ENCODE measurements at places on chromosomes 4 and X. TPM values are rescaled to one million over a fixed set of nuclear protein-coding genes. Genes with fewer than 3 reads are reported as not detected.

GPR173 gene
- total RNA-seq: 12.6 TPM

DNA sequence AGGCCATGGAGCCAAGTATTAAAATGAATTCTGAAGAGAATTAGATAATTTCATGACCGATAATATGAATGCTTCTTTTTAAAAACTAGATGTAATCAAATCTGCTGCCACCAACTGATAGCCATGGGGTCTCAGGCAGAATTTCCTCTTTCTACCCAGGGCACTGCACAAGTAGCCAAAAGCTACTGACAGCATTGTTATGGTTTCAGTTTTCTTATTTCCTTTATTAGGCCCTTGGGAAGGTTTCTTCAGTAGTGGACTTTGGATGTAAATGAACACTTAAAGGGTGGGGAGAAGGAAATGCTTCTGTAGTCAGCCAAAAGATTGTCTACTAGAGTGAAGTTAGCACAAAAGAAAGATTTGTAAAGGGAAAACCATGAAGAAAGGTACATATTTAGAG lies 686.0 kb downstream of the ADGRL3 start:
- DNase-seq: no peak
- H3K36me3 ChIP-seq: no peaks in the 10 kb centered on the region
- H3K27me3 ChIP-seq: peaks cover 2% of the 10 kb centered on the region
- H3K27ac ChIP-seq: no peak overlapping the region
- peak overlapping the region; percentile 6 for H3K4me3 ChIP-seq

GRCh38 chr4:183398298-183399125 lies 45.9 kb upstream of the CDKN2AIP start:
- peaks cover 9% of the 10 kb centered on the region for H3K4me1 ChIP-seq
- peak overlapping the region; percentile 67 for H3K27ac ChIP-seq
- H3K4me3 ChIP-seq: peak overlapping the region; percentile 83
- no peak for DNase-seq

GPR119 gene
- not detected for total RNA-seq

ZNF157 gene
- total RNA-seq: 0.16 TPM

SMR3B gene
- not detected for total RNA-seq

DNA sequence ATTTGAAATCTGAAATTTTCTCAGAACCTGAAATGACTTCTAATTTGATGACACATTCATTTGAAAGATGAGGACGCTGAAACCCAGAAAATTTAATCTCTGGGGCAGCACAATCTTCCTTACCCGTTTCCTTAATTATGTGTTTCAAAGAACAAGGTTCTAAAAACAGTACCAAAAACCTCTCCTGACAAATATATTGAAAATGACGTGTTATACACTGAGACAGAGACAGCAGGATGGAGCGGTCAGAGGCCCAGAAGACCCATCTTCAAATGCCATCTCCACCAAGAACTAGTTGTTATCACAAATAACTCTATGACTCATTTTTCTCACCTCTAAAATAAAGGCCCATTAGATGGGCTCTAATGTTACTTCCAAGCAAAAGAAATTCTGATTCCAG lies 177.3 kb downstream of the NSUN7 start:
- DNase-seq: no peak
- H3K27ac ChIP-seq: no peak overlapping the region
- peaks cover 3% of the 10 kb centered on the region for H3K36me3 ChIP-seq
- H3K4me1 ChIP-seq: peaks cover 5% of the 10 kb centered on the region
- H3K27me3 ChIP-seq: no peaks in the 10 kb centered on the region
- H3K4me3 ChIP-seq: no peak overlapping the region

- H3K4me1 ChIP-seq: peaks cover 7% of the 10 kb centered on the region
- H3K27me3 ChIP-seq: peaks cover 13% of the 10 kb centered on the region
- H3K4me3 ChIP-seq: no peak overlapping the region
- no peak for DNase-seq
- H3K36me3 ChIP-seq: no peaks in the 10 kb centered on the region
Observed at GRCh38 chr4:83605210-83605609, 69.3 kb downstream of the GPAT3 start.

ANXA10 gene
- not detected for total RNA-seq

- DNase-seq: no peak
- H3K4me3 ChIP-seq: no peak overlapping the region
- no peaks in the 10 kb centered on the region for H3K36me3 ChIP-seq
- H3K4me1 ChIP-seq: no peaks in the 10 kb centered on the region
- H3K27ac ChIP-seq: no peak overlapping the region
Observed at GRCh38 chrX:111010111-111010510, 85.9 kb upstream of the PAK3 start.

DNA sequence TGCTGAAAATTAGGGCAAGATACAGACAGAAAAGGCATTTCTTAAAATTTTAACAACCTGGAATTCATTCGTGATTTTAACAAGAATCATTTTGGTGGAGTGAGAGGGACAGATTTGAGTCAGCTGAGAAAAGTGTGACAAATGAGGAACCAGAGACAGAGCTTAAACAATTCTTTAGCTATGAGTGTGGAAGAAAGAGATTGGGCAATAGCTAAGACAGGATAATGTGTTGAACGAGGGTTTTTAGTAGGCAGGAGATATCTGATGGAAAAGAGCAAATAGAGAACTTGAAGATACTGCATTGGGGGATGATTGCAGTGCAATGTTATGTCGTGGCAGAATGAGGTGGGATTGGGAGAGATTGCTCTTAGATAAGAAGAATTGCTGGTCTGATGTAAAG lies 164.2 kb upstream of the SPRY1 start:
- no peak overlapping the region for H3K27ac ChIP-seq
- DNase-seq: no peak
- H3K36me3 ChIP-seq: peaks cover 3% of the 10 kb centered on the region
- no peaks in the 10 kb centered on the region for H3K27me3 ChIP-seq
- no peak overlapping the region for H3K4me3 ChIP-seq
- peaks cover 41% of the 10 kb centered on the region for H3K4me1 ChIP-seq

ITM2A gene
- not detected for total RNA-seq

GRCh38 chr4:37561803-37562207 lies 124.4 kb downstream of the RELL1 start:
- no peak overlapping the region for H3K4me3 ChIP-seq
- H3K27ac ChIP-seq: no peak overlapping the region
- no peaks in the 10 kb centered on the region for H3K4me1 ChIP-seq

UGT2B11 gene
- not detected for total RNA-seq

DNA sequence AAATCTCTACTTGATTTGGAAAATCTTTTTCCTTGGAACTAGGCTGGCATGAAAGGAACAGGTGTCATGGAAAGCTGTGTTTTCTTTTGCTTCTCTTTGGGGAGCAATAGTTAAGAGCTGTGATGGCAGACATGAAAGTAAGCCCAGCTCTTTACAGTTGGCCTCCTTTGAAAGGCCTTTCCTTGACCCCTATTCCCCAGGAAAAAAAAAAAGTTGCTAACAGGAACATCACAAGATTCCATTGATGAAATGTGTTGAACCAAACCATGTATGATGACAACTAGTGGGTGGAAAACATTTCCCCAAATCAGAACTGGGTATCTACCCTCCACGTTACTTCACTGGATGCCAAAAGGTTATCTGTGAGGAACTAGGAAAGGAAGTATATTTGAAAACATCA lies 190.7 kb upstream of the RPL34 start:
- H3K27me3 ChIP-seq: no peaks in the 10 kb centered on the region
- H3K27ac ChIP-seq: no peak overlapping the region

ATP1B4 gene
- not detected for total RNA-seq

FDCSP gene
- not detected for total RNA-seq

DNA sequence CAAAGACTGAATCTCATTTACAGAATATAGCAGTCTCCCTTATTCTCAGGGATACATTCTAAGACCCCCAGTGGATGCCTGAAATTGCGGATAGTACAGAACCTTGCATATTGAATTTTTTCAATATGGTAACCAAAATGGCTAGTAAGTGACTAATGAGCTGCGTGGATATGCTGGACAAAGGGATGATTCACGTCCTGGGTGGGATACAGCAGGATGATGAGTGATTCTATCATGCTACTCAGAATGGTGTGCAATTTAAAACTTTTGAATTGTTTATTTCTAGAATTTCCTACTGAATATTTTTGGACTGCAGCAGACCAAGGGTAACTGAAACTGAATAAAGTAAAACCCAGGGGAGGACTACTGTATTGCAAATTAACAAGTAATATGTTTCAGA lies 66.7 kb downstream of the STAG2 start:
- H3K4me1 ChIP-seq: peaks cover 3% of the 10 kb centered on the region
- no peaks in the 10 kb centered on the region for H3K36me3 ChIP-seq
- no peaks in the 10 kb centered on the region for H3K27me3 ChIP-seq
- no peak for DNase-seq
- no peak overlapping the region for H3K4me3 ChIP-seq

GRCh38 chrX:34961662-34962061 lies 19.1 kb downstream of the FAM47B start:
- no peak for DNase-seq
- H3K27ac ChIP-seq: no peak overlapping the region
- no peak overlapping the region for H3K4me3 ChIP-seq

ADGRG4 gene
- total RNA-seq: 0.16 TPM

STOX2 gene
- 0.19 TPM for total RNA-seq

GRCh38 chrX:124917011-124917410 lies 402.7 kb upstream of the TEX13C start:
- H3K36me3 ChIP-seq: no peaks in the 10 kb centered on the region
- DNase-seq: no peak
- no peaks in the 10 kb centered on the region for H3K4me1 ChIP-seq
- no peak overlapping the region for H3K4me3 ChIP-seq
- H3K27ac ChIP-seq: no peak overlapping the region
- peaks cover 2% of the 10 kb centered on the region for H3K27me3 ChIP-seq

CPLX1 gene
- total RNA-seq: not detected

PABPC1L2B gene
- total RNA-seq: not detected

GRCh38 chr4:146049802-146050201 lies 111.2 kb upstream of the ZNF827 start:
- no peaks in the 10 kb centered on the region for H3K27me3 ChIP-seq
- H3K36me3 ChIP-seq: no peaks in the 10 kb centered on the region
- no peak overlapping the region for H3K27ac ChIP-seq
- DNase-seq: no peak
- peaks cover 26% of the 10 kb centered on the region for H3K4me1 ChIP-seq

- H3K27ac ChIP-seq: no peak overlapping the region
- H3K27me3 ChIP-seq: no peaks in the 10 kb centered on the region
- H3K36me3 ChIP-seq: no peaks in the 10 kb centered on the region
- no peak for DNase-seq
- no peak overlapping the region for H3K4me3 ChIP-seq
Observed at GRCh38 chr4:180086480-180087190, 2156.6 kb upstream of the TENM3 start.

DNA sequence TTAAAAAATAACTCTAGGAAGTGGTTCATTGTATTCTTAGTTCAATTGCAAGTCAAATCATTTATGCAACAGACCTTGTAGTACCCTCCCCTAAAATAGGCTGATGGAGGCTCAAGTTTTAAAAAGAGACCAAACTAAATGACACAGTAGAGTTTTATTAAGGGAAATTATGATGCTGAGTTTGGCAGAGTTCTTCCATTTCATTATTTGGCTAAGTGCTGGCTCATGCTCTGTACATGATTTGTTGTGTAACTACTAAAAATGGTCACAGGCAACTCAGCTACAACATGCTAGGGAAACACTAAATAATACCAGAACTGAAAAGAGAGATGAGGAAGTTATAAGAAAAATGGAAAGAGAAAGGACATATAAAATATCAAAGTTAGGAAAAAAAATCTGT lies 96.1 kb upstream of the TFDP3 start:
- no peaks in the 10 kb centered on the region for H3K27me3 ChIP-seq
- H3K36me3 ChIP-seq: peaks cover 18% of the 10 kb centered on the region
- no peak overlapping the region for H3K27ac ChIP-seq
- peaks cover 7% of the 10 kb centered on the region for H3K4me1 ChIP-seq
- DNase-seq: no peak

Data from osteocyte (in vitro differentiated cells).